Islet precursor cell (in vitro differentiated cells): ENCODE measurements at places on chromosomes 5 and 9.

DNA sequence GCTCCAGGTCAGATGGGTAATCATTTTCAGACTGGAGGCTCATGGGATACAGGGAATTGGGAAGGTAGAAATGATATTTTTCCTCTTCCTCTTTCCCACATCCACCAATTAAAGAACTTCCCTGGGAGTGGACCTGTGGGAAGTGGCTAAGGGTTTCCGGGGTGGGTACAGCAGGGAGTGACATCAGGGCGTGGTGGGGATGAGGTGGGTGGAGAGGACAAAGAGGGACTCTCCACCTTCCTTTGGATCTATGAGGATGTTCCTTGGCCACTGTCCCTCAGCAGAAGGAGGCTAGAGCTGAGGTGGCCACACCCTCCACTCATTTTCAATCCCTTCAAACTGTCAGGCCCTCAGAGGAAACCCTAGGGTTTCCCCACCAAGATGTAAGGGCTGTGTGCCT, 54.7 kb downstream of the IRF1 start:
- DNase-seq, result no peak

DNA sequence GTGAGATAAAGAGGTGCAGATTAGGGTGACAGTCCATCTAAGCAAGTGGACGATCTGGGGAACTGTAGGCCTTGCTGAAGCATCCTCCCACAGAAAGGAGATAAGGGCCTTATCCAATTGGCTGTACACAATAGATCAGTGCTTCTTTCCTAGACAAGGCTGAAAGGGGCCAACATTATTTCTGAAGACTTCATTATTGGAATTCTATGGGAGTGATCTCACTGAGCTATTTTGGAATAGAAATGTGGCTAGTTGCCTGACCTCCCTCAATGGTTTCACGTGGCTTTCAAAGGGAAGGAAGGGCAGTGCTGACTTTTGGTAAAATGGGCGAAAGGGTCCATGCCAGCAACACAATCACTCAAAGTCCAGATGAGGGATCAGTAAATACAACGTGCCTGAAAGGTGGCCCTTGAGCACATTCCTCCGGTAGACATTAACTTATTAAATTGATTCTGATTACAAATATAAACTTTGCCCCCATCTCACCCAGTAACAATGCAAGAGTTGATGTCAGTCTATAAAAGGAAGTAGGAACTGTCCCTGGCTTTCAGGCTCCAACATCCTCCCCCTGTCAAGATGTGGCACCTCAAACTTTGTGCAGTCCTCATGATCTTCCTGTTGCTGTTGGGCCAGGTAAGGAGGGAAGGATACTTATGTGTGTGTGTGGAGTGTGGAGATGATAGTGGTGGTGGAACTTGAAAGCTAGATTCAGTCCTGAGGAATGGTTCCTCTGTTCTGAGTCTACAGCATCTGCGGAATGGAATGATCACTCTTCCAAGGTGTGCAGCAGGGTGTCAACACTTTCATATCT, at the start of gene LEAP2:
Gene LEAP2, plus strand, starts transcription at position 550 of the 811 bp plus-strand sequence. Its CDS starts 27 bp downstream, at position 577.
- no peak for DNase-seq

- DNase-seq, result no peak
These were observed 13.9 kb downstream of the MROH2B start for GRCh38 chr5:41057231-41057630.

- DNase-seq, result no peak
These were observed 176.4 kb downstream of the AUH start for GRCh38 chr9:91185193-91185886.

DNA sequence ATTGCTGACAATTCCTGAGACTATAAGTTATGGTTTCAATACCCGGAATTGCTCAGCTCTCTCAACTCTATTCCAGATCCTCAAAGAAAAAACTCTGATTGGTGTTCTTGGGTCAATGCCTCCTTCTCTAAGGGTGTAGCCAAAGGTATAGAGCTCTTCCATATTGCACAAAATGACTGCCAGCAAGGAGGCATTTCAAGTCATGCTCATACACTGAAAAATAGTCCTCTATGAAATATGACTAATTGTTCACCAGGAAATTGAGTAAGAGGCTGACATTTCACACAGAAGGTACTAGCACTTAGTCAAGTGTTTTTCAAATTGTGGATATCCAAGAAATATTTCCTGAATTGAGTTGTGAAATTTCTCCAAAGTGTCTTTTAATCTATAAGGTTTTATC, 111.1 kb upstream of the KLF9 start:
- DNase-seq, result no peak

GRCh38 chr5:116415182-116415581, 159.4 kb downstream of the SEMA6A start:
- no peak for DNase-seq

GRCh38 chr9:128091144-128091543, 23.1 kb downstream of the SLC25A25 start:
- no peak for DNase-seq

GRCh38 chr5:38424148-38425060, 132.0 kb downstream of the LIFR start:
- DNase-seq, result no peak

DNA sequence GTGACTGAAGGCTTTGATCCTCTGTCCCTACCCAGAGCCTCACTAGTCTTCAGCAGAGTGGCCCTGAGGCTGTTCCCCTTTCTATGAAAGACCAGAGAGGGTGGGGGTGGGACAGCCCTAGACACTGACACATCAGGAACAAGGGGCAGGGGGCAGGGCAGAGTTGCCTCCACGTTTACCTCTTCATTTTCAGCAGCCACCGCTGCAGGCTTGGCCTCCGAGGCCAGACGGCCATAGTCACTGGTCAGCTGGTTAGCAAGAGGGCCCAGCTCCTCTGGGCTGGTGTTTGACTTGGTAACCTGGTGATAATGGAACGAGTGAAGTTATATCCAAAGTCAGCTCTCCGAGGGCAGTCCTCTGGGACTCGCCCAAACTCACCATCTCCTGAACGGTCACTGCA, 15.6 kb upstream of the TPM2 start:
- no peak for DNase-seq

GRCh38 chr9:35608221-35608620, 3.2 kb downstream of the TESK1 start:
- DNase-seq, result no peak

DNA sequence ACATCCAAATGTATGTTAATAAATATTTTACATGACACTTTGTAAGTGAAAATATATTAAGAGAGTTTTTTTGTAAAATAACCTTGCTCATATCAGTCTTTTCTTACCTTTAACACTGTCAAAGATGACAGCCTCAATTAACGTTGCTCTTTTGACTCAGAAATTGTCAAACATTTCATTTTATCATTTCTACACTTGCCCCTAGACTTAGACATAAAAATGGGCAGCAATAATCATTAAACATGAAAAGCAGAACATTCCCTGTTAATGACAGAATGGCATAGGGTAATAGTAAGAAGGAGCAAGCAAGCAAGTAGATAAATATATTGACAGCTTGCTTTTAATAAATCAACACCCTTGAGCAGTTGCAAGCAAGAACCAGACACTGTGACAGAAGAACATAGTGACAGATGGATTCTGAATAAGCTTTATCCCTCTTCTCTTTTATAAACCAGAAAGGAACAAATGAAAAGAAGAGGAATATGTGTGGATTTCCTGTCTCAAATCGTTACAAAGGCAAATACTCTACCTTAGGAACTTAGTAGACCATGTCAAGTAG, 796.0 kb upstream of the CHD1 start:
- no peak for DNase-seq

GRCh38 chr9:33466565-33467495, 6.9 kb downstream of the NOL6 start:
- DNase-seq, result peak; percentile 84

DNA sequence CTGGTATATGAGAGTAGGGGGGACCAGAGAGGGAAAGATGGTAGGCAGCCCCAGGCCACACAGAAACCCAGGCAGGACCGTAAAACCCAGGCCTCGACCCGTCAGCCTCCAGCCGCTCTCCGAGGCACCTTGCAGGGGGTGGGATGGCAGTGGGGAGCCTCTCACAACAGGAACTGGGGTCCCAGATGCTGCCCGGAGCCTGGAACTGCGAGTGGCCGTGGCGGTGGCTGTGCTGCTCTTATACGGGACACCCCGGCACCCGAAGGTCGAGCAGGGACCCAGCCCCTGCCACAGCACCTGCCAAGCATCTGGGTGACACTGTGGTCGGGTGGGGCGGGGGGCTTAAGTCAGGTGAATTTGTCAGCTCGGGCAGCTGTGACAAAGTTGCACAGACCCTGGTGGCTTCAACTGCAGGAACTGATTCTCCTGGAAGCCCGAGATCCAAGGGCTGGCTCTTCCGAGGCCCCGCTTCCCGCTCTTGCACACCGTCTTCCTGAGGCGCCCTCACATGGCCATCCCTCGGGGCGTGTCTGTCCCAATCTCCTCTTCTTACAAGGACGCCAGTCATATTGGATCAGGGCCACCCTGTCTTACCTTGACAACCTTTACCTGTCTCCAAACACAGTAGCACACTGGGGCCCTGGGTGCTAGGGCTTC, 47.6 kb upstream of the EGFL7 start:
- DNase-seq, result no peak

DNA sequence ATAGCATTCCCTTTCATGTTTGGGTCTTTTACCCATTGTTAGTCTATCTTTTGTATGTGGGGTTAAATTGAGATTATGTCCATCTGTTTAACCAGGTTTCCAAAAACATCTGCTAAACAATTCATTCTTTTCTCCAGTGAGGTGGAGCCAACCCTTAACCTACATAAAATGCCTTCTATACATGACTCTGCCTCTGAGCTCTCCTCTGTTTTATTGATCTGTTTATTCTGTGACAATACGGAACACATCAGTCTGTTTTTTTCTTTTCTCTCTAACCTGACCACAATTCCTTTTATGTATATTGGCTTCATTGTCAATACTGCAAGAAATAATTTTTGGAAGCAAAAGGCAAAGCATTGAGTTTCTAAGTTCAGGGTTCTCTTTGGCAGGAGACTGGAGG, 9.9 kb upstream of the ARL15 start:
- no peak for DNase-seq

- DNase-seq, result peak; percentile 67
These were observed 212.0 kb upstream of the KIF2A start for GRCh38 chr5:62093976-62094375.

GRCh38 chr5:64629841-64630240, 60.5 kb upstream of the SHISAL2B start:
- no peak for DNase-seq

DNA sequence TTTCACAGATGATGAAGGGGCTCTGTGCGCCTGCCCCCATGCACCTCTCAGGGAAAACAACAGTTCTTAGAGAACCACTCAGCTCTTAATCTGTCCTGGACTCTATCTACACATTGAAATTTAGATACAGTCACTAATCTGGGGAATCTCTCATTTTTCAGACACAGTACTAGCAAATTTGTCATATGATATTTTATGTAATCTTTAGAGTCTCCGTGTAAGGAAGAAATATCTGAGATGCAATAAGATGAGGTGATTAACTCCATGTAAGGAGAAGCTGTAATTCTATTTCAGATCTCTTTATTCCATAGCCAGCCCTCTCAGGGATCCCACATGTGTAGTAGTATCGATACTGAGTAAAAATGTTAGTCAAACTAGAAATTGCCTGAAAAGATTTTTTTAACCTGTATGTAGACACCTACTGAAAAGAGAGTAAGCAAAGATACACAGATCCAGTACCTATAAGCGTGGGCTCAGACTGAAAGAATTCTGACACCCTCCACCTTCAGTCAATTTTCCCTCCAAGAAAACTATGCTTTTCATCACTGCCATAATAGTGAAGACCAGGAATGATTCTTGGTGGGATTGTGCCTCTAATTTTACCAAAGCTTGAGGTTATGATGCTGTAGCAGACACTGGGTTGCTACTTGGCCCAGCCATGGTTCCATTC, 279.6 kb upstream of the TMEM161B start:
- DNase-seq, result no peak

GRCh38 chr5:141560725-141561483, 57.9 kb downstream of the DIAPH1 start:
- peak; percentile 97 for DNase-seq

DNA sequence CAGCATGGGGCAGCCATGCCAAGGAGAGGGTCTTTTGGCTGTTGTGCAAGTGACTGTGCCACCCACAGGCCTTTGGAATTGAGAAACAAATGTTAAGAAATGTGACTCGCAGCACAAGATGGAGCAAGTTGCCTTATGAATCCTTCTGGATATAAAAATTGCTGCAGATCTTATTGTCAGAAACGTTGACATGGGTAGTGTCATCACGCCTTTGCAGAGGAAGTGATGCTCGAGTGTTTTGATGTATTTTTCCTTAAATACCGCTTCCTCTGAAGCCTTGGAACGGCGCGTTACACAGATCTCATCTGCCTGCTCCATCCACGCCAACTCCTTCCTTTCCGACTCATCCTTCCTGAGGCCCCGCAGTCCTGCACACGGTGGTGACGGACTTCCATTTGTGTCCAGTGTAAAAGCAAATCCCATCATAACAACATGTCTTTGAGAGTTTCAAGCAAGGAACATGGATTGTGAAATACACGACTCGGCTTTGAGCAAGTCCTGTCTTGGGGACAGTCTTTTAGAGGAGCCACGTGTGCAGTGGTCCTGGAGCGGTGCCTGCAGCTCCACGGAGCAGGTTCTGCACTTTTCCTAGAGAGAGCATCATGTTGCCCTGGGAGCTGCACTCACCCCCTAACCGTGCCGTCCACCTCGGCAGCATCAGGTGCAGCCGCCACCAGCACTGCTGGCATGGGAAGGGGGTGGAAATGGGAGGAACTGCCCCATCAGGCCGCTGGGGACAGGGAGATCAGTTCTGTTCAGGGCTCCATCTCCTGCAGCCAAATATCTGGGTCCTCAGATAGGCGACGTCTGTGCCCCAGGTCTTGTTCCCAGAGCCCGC, 15.1 kb downstream of the ROPN1L start:
- DNase-seq, result peak; percentile 49

DNA sequence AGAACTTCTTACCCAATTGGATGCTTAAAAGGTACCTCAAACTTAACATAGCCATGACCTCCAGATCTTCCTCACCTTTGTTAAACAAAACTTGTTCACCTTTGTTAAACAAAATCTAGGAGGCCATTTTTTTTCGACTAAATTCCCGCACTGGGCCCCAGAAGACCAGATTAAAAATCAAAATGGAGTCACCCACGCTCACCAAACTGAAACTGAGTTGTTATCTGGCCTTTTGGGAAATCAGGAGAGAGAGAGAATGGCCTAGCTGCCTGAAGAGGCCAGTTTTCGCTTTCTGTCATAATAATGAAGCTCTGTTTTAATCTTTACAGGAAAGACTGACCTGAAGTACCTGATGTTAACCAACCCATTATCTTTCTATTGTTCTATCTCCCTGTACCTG, 69.4 kb downstream of the FYB1 start:
- DNase-seq, result no peak

DNA sequence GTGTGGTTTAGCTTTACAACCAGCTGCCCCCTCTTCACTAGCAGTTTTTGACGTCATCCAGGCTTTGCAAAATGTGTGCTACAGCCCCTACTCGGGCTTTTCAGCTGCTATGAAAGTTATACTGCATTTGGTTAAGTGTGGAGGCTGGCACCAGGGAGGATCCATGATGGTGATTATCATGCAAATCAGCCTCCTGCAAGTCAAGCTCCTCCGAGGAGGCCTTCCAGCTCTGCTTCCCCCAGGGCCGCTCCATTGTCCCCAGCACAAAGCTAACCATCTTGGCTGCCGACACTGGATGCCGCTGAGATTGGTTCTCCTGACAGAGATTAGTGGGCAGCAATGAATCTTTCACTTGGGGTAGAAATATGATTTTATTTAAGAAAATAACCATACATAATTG, 159.6 kb downstream of the NR2F1-AS1 start:
- DNase-seq, result no peak
